Ovary (tissue), 10 donors: ENCODE measurements at places on chromosomes 2 and 18. TPM values are rescaled to one million over a fixed set of nuclear protein-coding genes. Genes with fewer than 3 reads are reported as not detected.

DNA sequence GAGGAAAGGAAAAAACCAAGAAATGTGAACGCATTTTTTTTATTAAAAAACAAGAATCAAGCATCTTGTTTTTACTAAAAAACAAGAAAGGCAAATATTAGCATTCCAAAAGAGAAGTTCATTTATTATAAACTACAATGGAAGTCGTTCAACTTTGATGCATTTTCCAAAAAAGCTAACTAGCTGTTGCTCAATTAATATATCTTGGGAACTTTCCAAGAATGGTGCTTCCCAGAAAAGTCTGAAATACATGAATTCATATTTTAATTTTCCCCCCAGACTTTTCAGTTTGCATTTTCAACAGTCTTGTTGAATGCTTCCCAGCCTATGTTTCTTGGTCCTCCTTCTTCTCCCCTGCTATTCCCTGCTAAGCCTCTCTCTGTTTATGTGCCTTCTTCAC lies 7.5 kb upstream of the RND3 start:
- no peaks in the 10 kb centered on the region for H3K4me1 ChIP-seq
- DNase-seq, result no peak
- no peaks in the 10 kb centered on the region for H3K27me3 ChIP-seq
- H3K27ac ChIP-seq, result no peak overlapping the region

DNA sequence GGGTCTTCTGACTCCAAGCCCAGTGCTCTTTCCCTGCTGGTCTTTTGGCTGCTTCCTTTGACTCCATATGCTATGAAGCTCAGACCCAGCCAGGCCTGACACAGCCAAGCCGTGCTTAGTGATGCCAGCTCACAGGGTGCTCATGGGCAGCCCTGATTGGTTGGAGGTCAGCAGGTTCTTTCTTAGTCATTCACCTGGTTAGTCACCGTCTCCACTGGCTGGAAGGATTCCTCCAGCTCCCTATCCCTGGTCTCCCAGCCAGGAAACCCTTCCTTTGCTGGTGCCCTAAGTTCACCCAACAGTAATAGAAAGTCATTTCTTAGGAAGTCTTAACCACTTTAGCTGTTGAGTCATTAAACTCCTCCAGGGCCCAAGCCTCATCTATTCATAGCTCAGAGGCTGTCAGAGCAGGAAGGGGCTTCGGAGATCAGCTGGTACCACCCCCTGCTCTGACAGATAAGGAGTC lies 3.9 kb downstream of the KCNK3 start:
- no peaks in the 10 kb centered on the region for H3K27me3 ChIP-seq
- no peaks in the 10 kb centered on the region for H3K36me3 ChIP-seq
- no peak overlapping the region for H3K4me3 ChIP-seq
- no peak for DNase-seq

- no peak for DNase-seq
- no peaks in the 10 kb centered on the region for H3K36me3 ChIP-seq
- H3K4me1 ChIP-seq, result no peaks in the 10 kb centered on the region
- H3K27ac ChIP-seq, result no peak overlapping the region
Observed at GRCh38 chr2:27856386-27856785, 33.8 kb downstream of the RBKS start.

- H3K4me3 ChIP-seq, result no peak overlapping the region
- no peak overlapping the region for H3K27ac ChIP-seq
- H3K4me1 ChIP-seq, result peaks cover 5% of the 10 kb centered on the region
- H3K36me3 ChIP-seq, result no peaks in the 10 kb centered on the region
- H3K27me3 ChIP-seq, result no peaks in the 10 kb centered on the region
Observed at GRCh38 chr2:71347517-71347916, 15.9 kb downstream of the ZNF638 start.

- no peak overlapping the region for H3K4me3 ChIP-seq
- no peaks in the 10 kb centered on the region for H3K27me3 ChIP-seq
- H3K27ac ChIP-seq, result no peak overlapping the region
Observed at GRCh38 chr2:147826278-147827087, 18.3 kb upstream of the ACVR2A start.

DNA sequence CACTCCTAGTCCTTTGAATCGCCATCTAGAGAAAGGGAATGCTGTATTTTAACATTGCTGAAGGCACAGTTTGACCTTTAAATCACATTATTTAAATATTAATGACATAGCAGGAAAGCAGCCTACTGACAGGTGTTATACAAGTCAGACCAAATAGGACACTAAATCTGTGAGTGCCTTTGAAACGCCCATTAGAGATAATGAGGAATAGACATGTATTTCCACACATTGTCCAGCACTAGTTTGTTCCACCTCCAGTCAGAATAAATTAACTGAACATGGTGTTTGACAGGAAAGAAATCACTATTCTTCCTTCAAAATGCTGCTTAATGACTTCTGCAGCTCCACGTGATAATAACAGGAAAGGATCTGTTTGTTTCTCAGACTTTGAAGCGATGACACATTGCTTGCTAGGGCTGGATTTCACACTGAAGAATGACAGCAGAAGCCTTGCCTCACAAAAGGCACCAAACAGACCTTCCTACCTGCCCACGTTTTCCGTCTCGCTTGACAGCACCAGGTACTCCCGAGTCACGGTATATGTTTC lies 90.5 kb upstream of the DDX18 start:
- H3K4me3 ChIP-seq, result no peak overlapping the region
- H3K27ac ChIP-seq, result no peak overlapping the region
- H3K4me1 ChIP-seq, result no peaks in the 10 kb centered on the region
- no peaks in the 10 kb centered on the region for H3K36me3 ChIP-seq
- DNase-seq, result no peak
- H3K27me3 ChIP-seq, result no peaks in the 10 kb centered on the region

- H3K4me3 ChIP-seq, result no peak overlapping the region
- no peaks in the 10 kb centered on the region for H3K27me3 ChIP-seq
- H3K27ac ChIP-seq, result no peak overlapping the region
Observed at GRCh38 chr18:56235481-56236013, 402.8 kb downstream of the TXNL1 start.

DNA sequence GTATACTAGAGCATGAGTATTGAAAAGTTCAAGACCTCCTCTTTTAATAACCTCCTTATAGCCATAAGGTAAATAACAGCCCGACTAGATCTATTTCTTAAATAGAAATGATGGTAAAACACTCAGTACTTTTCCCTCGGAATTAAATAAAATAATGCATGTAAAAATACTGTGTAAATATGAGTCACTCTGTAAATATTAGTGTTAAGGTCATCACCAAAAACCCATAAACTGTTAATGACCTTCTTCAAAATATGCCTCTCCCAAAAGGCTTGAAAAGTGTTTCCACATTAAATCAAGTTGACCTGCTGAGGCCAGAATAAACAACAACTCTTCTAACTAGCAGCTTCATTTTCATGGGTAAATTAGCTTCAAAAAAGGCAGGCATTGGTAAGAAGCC lies 25.3 kb upstream of the BZW1 start:
- no peaks in the 10 kb centered on the region for H3K36me3 ChIP-seq
- H3K27me3 ChIP-seq, result no peaks in the 10 kb centered on the region
- no peaks in the 10 kb centered on the region for H3K4me1 ChIP-seq
- no peak overlapping the region for H3K4me3 ChIP-seq
- no peak for DNase-seq

GRCh38 chr18:36352384-36352783 lies 54.9 kb downstream of the FHOD3 start:
- no peak overlapping the region for H3K4me3 ChIP-seq
- no peaks in the 10 kb centered on the region for H3K4me1 ChIP-seq
- no peak for DNase-seq
- no peaks in the 10 kb centered on the region for H3K36me3 ChIP-seq
- H3K27me3 ChIP-seq, result no peaks in the 10 kb centered on the region
- no peak overlapping the region for H3K27ac ChIP-seq

- peaks cover 7% of the 10 kb centered on the region for H3K4me1 ChIP-seq
- H3K36me3 ChIP-seq, result no peaks in the 10 kb centered on the region
- H3K4me3 ChIP-seq, result no peak overlapping the region
- DNase-seq, result no peak
Observed at GRCh38 chr2:207230261-207231105, 64.7 kb upstream of the KLF7 start.

GRCh38 chr2:204261846-204262245 lies 283.4 kb upstream of the PARD3B start:
- no peaks in the 10 kb centered on the region for H3K36me3 ChIP-seq
- H3K27me3 ChIP-seq, result no peaks in the 10 kb centered on the region
- no peak for DNase-seq
- peaks cover 2% of the 10 kb centered on the region for H3K4me1 ChIP-seq
- no peak overlapping the region for H3K4me3 ChIP-seq
- no peak overlapping the region for H3K27ac ChIP-seq

DNA sequence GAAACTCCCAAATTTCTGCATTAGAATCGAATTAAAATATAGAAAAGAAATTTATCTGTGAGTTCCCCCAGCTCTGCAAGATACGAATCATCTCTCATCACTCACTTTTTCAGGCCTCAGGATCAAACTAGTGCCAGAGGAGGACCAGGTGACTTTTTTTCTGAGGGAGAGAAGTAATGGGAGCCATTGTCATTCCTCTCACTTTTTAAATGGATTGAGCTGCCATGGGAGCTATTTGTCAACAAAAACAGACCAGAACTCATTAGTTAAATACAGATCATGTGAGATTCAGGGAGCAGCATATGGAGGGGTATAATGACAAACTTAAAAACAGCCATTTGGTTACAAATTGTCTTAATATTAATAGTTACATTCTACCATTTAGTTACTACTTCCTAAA lies 594.4 kb downstream of the DPP10 start:
- no peaks in the 10 kb centered on the region for H3K4me1 ChIP-seq
- no peak for DNase-seq

GRCh38 chr2:44616667-44617155 lies 255.0 kb downstream of the CAMKMT start:
- no peaks in the 10 kb centered on the region for H3K27me3 ChIP-seq
- H3K4me1 ChIP-seq, result no peaks in the 10 kb centered on the region
- no peak for DNase-seq

DNA sequence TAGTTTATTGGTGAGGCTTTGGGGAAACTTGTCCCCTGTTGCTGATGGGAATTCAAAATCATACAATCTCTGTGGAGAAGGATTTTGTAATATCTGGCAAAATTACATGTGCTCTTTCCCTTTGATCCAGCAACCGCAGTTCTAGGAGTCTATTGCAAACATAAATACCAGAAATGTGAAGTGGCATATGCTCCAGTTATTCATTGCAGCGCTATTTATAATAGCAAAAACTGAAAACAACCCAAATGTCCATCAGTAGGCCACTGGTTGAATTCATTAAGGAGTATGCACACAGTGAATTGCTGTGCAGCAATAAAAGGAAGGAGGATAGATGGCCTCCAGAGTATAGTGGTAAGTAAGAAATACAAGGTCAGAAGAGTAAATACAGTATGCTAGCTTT lies 76.5 kb downstream of the HNRNPLL start:
- DNase-seq, result no peak
- H3K4me3 ChIP-seq, result no peak overlapping the region
- H3K27ac ChIP-seq, result peak overlapping the region; percentile 47
- H3K27me3 ChIP-seq, result no peaks in the 10 kb centered on the region
- H3K36me3 ChIP-seq, result no peaks in the 10 kb centered on the region
- peaks cover 4% of the 10 kb centered on the region for H3K4me1 ChIP-seq

DNA sequence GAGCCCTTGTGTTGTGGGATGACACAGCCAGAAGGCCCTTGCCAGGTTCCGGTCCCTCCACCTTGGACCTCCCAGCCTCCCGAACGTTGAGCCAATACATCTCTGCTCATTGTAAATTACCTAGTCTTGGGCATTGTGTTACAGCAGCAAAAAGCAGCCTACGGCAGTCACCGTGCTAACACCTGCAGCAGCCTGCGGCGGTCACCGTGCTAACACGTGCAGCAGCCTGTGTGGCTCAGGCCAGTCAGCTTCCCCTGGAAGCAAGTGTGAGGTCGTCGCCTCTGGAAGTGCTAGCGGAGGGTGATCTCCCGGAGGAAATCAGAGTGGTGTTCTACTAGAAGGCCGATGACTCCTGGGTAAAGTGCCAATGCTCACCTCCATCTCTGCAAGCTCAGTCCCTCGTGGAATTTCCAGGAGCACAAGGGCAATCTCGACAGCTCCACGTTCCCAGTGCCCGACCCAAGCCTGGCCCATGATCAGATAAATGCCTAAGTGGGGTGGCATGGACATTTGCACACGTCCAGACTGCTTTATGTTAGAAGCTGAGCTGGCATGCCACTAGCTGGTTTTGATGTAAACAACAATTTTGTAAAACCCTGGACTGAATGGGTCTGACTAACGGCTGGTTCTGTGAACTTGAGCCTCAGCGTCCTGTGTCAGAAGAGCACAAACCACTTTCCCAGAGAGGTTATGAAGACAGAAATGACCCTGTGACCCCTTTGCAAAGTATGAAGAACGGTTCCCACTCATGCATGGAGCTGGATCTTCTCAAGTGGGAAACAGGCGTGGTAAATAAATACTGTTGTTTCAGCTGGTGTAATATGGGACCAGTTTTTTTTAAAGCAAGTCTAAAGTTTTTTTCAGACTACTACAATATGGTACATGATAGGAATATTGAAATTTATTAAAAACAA lies 11.4 kb upstream of the CNDP1 start:
- no peaks in the 10 kb centered on the region for H3K27me3 ChIP-seq
- H3K4me3 ChIP-seq, result no peak overlapping the region
- peaks cover 2% of the 10 kb centered on the region for H3K4me1 ChIP-seq
- H3K27ac ChIP-seq, result no peak overlapping the region
- no peaks in the 10 kb centered on the region for H3K36me3 ChIP-seq
- no peak for DNase-seq

- H3K27ac ChIP-seq, result no peak within 1 kb of the TSS
- no peaks in the 10 kb centered on the region for H3K27me3 ChIP-seq
- H3K36me3 ChIP-seq, result no peaks in the 10 kb centered on the region
- DNase-seq, result peak; percentile 20
- H3K4me1 ChIP-seq, result no peaks in the 10 kb centered on the region
Observed at GRCh38 chr2:191150600-191151330, at the start of gene STAT4. Gene STAT4, minus strand, starts transcription at chr2:191150994. Its CDS starts 2,791 bp downstream, at chr2:191148203.

- H3K36me3 ChIP-seq, result no peaks in the 10 kb centered on the region
- H3K4me3 ChIP-seq, result no peak overlapping the region
- no peak for DNase-seq
- H3K27ac ChIP-seq, result no peak overlapping the region
- no peaks in the 10 kb centered on the region for H3K27me3 ChIP-seq
- H3K4me1 ChIP-seq, result no peaks in the 10 kb centered on the region
Observed at GRCh38 chr2:180905002-180905401, 75.4 kb upstream of the UBE2E3 start.

PID1 gene
- 19.8 TPM for total RNA-seq

PROM2 gene
- 3.4 TPM for total RNA-seq

GTF2A1L gene
- total RNA-seq, result 2.1 TPM

CD207 gene
- total RNA-seq, result not detected

MROH2A gene
- total RNA-seq, result not detected

CCL20 gene
- not detected for total RNA-seq

GCKR gene
- total RNA-seq, result 5.4 TPM

KCNE4 gene
- 3.0 TPM for total RNA-seq

TRABD2A gene
- total RNA-seq, result 20.4 TPM
